ENCODE measurements at places on chromosomes 2 and 18.

DNA sequence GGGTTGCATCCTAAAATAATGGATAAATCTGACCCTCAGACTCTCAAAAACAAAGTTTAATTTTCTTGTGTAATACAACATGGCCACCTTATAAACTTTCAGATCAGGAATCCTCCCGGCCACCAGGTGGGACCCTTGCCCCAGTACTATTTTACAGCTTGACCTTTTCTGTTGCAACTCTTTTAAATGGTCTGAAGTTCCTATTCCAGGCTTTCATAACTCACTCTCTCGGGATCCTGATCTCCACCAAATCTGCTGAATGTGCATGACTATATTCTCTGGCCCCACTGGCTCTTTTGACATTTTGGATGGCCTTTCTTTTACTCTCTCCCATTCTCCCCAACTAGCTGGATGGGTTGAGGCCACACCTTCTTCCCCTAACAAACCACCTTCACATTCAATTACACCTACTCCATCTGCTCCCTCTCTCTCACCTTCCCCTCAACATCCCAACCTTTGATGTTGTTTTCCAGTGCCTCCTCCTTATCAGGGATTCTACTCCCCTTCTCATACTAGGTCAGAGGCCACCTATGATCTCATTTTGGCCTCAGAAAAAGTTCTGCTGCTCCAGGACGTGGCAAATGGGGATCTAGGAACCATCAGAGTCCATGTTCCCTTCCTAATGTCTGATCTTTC lies 70.8 kb downstream of the SESTD1 start:
- no peak for DNase-seq

- no peak for DNase-seq
These were observed 11.4 kb upstream of the B3GNT7 start for GRCh38 chr2:231384109-231384435.

- DNase-seq: no peak
These were observed 913.7 kb upstream of the ACVR2A start for GRCh38 chr2:146931109-146931508.

GRCh38 chr2:75525434-75526310 lies 35.1 kb downstream of the EVA1A start:
- no peak for DNase-seq

DNA sequence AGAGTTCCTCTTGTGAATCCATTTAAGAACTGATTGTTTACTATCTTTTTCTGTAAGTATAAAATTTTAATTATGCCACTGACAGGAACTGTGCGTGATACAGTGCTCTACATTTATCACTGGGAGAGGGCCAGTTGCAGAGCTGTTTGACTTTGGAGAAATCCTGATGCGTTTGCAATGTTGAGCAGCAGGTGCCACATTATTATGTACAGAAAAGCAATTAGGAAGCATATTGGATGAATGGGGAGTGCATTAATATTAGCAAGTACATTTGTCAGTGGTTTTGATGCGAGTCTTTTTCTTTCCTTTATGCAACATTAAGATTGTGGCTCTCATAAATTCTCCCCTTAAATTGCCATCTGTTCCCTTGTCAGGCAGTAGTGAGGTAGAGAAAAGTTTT lies 302.3 kb upstream of the FANCL start:
- DNase-seq: no peak

DNA sequence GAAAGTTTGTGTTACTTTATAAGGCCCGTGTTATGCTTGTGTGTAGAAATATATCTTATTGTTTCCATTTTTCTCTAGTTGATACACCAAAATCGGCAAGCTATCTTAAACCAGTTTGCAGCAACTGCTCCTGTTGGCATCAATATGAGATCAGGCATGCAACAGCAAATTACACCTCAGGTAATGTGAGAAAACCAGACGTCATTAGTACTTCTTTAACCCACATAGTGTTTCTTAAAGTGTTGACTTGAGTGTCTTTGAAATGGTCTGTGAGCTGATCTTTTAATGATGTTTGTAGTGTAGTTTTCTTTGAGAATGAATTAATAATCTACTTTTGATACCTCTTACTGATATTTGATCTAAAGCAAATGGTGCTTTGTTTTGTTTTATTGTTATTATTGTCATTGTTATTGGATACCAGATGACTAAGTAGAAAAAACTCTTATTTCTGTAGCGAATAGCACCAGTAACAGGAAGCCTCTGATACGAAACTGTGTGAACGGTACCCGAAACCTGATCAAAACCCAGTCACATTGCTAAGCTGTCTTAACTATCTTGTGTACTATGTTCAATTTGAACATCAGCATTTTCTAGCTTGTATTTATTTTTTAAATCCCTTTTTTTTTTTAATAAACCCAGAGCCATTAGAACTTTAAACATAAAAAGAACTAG lies 53.7 kb downstream of the PTRHD1 start:
- no peak for DNase-seq

DNA sequence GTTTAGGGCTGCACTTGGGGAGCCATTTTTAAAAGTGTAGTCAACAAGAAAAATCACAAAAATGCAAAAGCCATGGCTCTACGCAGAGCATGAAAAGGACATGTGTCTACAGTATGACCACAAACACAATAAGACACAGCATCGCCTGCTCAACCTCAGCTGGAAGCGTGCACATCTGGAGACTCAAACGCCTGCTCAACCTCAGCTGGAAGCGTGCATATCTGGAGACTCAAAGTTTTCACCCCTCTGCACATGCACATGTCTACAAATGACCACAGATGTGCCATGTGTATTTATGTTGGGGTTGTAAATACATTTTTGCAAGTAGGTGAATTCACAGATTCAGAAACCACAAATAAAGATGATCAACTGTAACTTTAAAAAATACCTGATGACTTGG lies 196.9 kb downstream of the DOK6 start:
- DNase-seq: no peak

GRCh38 chr18:78115896-78116561 lies 863.6 kb upstream of the SALL3 start:
- DNase-seq: no peak

DNA sequence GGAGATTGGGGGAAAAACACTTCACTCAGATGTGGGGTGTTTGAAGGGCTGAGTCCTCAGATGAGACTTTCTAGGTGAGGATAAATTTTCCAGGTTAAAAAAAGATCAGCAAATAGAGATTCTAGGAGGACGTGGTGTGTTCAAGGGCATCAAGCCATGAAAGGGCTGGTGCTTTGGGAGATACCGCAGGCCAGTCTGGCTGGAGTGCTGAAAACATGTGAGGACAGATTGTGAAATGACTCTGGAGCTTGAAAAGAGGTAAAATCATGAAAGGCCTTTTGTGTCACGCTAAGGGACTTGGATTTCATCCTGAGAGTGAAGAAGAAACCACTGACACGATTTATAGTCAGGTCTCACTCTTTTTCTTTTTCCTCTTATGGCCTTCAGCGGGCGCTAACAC lies 320.5 kb downstream of the DPP10 start:
- no peak for DNase-seq

- no peak for DNase-seq
These were observed 23.1 kb upstream of the RBMS1 start for GRCh38 chr2:160516547-160517365.

GRCh38 chr2:62627667-62628066 lies 77.8 kb upstream of the EHBP1 start:
- DNase-seq: no peak

GRCh38 chr18:62128157-62128556 lies 58.7 kb downstream of the PIGN start:
- no peak for DNase-seq
